Brain (organoid and tissue), 16 donors: ENCODE measurements at places on chromosomes 5 and 9.
A peak's percentile ranks its signal among the peaks of the same experiment; 100 is the strongest.

DNA sequence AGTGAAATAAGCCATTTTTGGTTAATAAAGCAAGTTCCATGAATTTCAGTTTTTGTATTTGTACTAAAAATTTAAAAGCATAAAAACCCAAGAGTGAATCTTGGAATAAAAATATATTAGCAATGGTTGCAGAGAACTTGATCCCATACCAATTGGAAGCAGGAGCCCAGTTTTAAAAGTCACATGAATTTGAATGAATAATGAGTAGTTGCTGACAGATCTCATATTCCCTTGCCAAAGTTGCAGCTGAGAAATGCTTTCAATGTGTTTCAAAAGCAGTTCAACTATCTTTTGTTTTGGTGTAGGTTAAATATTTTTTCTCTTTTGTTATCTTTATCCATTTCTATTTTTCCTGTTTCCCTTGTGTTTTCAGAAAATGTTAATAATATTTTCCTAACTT lies 818.6 kb downstream of the CDH18 start:
- DNase-seq = no peak

DNA sequence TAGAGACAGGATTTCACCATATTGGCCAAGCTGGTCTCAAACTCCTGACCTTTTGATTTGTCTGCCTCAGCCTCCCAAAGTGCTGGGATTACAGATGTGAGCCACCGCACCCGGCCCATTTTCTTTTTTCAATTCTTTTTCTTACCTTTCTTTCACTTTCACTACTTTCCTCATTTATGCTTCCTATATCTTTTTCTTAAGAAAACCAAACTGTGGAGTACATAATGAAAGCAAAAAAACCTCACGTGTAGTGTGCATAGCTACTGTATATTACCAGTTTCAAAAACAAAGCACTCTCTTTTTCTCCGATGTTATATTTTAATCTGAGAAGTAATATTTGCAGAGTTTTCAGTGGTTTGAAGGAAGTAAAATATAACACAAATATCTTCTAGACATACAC lies 8.0 kb upstream of the CAST start:
- DNase-seq = no peak

- no peak for DNase-seq
Observed at GRCh38 chr5:143066556-143067281, 296.5 kb downstream of the ARHGAP26 start.

DNA sequence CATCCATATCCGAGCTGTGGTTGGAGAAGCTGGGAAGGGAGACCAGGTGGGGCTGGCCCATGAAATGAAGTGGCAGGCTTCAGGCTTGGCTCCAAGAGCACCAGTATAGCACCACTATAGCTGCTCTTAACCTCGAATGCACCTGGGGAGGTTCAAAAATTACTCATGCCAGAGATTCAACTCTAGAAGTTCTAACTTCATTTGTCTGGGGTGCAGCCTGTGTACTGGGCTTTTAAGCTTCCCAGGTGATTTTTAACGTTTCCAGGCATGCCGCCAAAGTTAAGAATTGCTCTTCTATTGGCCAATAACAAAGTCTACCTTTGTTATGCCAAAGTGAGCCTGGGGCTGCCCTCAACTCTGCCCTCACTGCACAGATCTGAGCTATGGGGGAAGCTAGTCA lies 458 bp downstream of the PRSS3 start:
- DNase-seq = no peak

GRCh38 chr9:36843964-36844363 lies 190.1 kb downstream of the PAX5 start:
- DNase-seq = no peak

- DNase-seq = peak; percentile 83
Observed at GRCh38 chr5:98905857-98906688, 22.7 kb downstream of the CHD1 start.

GRCh38 chr9:77455312-77455927 lies 192.7 kb downstream of the GNA14 start:
- DNase-seq = no peak

- DNase-seq = no peak
Observed at GRCh38 chr5:82151204-82151603, 127.0 kb downstream of the RPS23 start.

- DNase-seq = no peak
Observed at GRCh38 chr5:175457466-175457865, 13.5 kb upstream of the DRD1 start.

DNA sequence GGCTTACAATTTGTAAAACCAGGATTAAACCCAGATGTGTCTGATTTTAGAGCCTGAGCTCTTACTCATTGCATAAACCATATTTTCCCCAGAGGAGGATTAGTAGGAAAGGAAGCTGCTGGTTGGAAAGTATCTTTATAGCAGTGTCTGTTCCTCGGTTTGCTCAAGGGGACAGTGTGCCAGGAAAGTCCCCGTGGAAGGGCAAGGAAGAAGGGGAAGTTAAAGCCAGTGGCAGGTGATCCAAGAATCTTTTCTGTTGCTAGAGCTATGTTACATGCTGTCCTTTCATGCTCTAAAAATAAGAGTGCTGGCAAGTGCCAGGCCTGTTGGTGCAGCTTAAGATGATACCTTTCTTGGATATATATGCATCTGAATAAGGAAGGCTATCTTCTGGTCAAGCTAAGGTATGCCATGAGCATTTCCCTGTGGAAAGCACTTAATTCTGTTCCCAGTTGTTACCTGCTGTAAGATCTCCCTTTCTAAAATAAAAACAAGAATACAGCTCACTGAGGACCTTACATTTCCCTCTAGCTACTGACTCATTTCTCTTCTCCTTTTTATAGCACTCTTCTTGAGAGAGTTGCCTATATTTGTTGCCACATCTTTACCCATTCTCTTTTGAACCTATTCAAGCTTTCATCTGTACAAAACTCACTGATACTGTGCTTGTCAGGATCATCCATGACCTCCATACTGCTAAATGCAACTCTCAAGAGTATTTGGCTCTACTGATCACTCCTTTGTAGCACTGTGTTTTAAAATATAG lies 8.0 kb downstream of the PDCD1LG2 start:
- no peak for DNase-seq

DNA sequence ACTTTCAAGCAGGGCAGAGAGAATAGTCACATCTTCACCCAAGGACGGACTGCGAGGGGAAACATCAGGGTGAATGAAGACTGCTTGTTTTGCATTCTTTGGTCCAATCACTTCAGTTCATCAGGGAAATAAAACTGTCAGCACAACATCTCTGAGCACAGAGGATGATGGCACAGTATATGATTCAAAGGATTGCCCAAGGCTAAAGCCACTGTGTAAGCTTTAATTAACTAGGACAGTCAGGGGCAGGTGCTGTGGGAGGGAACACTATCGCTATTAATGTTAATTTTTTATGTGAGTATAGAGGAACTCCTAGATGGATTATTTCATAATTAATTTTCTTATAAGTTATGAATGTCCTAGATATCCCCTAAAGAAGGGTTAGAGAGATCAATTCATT lies 112.1 kb downstream of the BASP1 start:
- no peak for DNase-seq

DNA sequence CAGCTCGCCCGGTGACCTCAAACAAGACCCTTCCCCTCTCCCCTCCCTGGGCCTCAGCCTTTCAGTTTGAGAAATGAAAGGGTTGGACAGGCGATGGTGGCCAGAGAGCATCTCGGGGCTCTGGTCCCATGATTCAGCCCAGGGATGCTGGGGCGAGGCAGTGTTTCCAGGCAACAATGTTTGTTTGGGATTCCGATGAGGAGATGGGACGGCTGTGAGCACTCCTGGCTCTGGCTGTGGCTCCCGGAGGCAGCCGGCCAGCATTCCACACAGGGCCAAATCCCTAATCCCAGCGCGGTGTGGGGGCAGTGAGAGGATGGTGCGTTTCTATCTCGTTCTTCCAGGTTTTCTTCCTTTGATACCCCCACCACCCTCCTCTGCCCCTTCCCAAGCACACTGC lies 66.0 kb downstream of the HMCN2 start:
- no peak for DNase-seq

DNA sequence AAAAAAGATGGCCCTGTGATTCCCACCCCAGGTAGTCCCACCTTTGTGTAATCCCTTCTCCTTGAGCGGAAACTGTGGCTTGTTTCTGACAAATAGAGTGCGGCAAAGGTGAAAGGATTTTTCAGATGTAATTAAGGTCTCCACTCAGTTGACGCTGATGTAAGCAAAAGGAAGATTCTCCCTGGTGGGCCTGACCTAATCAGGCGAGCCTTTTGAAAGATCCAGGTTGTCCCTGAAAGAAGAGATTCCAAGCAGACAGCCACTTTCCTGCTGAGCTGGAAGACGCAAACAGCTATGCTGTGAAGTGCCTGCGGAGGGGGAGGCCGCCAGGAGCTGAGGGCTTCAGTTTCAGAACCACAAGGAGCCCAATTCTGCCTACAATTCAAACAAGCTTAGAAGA lies 24.1 kb downstream of the PTGES start:
- DNase-seq = no peak

DNA sequence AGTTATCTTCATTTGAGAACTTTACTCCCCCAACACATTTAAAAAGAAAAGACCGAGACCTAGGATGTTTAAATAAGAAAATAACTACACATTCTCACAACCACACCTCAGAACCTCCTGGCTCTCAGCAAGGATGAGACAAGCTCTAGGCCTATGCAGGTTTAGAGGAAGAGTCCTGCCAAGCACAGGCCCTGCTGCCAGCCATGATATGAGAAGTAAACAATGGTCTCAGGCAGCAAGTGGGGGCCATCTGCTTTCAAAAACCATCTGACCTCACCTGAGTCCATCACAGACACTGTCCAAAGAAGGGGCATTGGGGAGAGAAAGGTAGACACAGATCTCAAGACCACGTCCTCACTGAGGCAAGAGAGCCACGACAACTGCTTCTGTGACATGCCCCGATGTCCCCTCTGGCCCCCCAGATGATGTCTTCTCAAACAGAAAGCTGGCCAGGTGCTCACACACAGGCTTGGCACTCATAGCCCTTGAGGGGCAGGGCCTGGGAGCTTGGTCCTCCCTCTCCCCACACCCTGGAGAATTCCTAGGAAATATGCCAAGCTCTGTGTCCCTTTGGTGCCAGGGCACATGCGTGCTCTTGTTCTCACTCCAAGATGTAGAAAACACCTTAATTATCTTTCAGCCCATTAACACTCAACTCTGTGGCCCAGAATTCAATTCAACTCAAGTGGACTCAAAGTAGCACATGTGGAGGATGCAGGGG lies 150.4 kb downstream of the FSTL4 start:
- no peak for DNase-seq

GRCh38 chr5:168848569-168848968 lies 269.4 kb upstream of the PANK3 start:
- DNase-seq = peak; percentile 44

GRCh38 chr5:137147346-137147745 lies 351.8 kb downstream of the SPOCK1 start:
- no peak for DNase-seq

GRCh38 chr5:53378590-53379247 lies 101.7 kb upstream of the FST start:
- no peak for DNase-seq
